GM04503 (cell line): ENCODE measurements at places on chromosomes 4 and X.

DNA sequence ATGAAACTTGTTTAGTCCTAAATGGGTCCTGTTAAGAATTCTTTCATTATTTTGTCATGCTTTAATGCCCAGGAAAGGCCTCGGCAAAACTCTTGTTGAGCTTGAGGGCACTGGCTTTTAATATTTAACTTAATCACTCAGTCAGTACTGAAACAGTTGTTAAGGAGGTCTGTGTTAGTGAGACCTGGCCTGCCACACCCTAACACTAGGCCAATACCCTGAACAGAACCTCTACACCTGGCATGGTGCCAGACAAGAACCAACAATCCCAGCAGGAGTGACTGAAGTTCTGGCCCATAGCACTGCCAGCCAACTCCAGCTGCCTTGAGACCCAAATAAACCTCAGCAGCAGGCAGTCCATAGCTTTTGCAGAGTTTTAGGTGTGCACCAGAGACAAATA lies 85.7 kb upstream of the ITM2A start:
- no peak for DNase-seq

- no peak for DNase-seq
Measured at GRCh38 chr4:56908206-56909085, 746 bp downstream of the REST start.

GRCh38 chr4:185730387-185730786 lies 81.6 kb downstream of the SORBS2 start:
- DNase-seq: no peak

GRCh38 chrX:57137501-57137900 lies 304 bp upstream of the SPIN2A start:
- no peak for DNase-seq

GRCh38 chrX:18426004-18426320 lies 554 bp downstream of the CDKL5 start:
- DNase-seq: no peak

DNA sequence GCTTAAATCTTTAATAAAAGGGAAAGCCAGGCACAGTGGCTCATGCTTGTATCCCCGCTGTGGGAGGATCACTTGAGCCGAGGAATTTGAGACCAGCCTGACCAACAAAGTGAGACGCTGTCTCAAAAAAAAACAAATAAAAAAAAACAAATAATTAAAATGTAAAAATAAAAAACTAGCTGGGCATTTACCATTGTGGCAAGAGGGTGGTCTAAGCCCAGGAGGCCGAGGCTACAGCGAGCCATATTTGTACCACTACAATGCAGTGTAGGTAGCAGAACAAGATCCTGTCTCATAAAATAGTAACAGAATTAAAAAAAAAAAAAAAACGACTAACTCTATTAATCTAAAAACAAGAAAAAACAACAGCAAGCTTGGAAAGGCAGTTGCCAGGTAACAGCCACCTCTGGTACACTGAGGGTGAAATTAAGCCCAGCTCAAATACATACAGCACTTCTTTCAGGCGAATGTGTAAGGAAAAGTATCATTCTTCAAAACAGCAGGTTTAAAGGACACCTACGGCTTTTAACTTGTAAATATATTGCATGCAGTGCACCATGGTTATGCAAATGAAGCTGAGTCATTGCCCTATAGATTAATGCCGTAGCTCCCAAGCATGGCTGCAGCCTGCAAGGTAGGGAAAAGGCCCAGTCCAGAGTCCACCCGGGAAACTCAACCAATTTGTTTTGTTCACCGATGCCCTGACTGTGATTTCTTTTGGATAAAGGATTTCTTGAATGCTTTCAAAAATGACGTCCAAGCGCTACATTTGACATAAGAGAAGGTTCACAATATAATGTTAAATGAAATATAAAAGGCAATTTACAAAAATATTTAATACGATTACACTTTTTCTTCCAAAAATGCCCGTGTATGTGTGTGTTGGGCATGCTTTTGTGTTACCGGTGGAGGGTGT lies 14.5 kb upstream of the TXLNG start:
- DNase-seq: no peak
